ENCODE measurements at places on chromosomes 5 and 9.
A peak's percentile ranks its signal among the peaks of the same experiment; 100 is the strongest.

DNA sequence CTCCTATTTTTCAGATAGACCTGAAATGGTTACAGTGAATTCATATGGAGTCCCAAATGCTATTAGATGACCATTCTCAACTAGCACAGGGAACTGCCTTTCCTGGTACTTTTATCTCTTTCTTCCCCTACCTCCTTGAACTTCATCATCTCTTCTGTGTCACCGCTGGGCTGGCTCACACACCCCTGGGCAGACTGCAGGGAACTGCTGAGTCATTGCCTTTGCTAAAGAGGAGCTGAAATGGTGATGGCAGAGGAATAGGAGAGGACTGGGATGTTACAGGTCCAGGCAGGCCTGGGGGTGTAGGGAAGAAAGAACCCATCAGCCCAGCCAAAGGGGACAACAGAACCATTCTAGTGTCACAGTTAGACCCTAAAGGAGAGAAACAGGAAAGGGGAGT, 322.3 kb downstream of the ASTN2 start:
- no peak for DNase-seq

DNA sequence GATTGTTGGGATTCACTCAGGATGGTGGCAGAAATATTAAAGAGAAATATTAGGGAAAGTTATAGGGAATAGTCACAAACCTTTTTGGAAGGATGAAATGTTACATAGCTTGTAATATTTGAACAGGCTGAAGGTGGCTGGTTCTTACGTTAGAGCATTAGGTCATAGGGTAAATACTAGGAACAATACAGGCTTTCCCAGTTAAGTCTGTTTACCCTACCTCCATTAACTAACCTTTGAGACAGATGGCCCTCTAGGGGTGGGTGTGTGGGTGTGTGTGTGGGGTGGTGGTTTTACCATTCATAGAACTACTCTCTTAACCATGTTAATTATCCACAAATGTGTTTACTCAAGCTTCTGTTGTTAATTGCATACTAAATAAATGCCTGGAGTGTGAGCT, 94.3 kb upstream of the STK32A start:
- DNase-seq = no peak

DNA sequence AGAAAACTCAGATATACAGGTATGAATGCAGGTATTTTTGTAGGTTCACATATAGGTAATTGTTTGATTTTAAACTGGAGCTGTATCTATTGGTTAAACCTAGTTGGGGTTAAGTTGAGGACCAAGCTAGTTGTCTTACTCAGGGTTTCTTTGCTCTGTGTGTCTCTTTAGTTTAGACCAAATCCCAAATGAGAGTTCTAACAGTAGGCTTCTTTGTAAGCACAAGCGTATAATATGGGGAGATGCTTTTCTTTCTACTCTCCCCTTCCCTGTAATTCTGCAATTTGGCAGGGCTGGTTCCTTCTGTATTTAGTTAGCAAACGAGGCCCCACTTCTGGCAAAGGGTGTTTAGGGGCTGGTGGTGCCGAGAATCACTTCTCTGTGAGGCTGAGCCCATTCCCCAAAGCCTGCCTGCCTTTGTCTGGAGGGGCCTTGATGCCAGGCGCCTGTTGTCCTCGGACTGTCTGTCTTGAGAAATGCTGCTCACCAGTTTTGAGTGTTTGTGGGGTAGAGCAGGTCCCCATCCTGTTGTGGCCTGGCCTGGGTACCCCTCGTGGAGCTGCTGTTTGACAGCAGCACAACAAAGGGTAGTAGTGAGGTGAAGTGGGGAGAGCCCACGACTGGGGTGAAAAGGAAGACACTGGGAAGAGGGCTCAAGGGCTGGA, 259.3 kb downstream of the FANCC start:
- DNase-seq = no peak

- no peak for DNase-seq
Measured at GRCh38 chr5:15940905-15941304, 238.7 kb downstream of the MARCHF11 start.

GRCh38 chr5:41793141-41793770, 77.0 kb downstream of the OXCT1 start:
- peak; percentile 69 for DNase-seq

GRCh38 chr9:133801739-133802138, 63.6 kb upstream of the SARDH start:
- DNase-seq = no peak

DNA sequence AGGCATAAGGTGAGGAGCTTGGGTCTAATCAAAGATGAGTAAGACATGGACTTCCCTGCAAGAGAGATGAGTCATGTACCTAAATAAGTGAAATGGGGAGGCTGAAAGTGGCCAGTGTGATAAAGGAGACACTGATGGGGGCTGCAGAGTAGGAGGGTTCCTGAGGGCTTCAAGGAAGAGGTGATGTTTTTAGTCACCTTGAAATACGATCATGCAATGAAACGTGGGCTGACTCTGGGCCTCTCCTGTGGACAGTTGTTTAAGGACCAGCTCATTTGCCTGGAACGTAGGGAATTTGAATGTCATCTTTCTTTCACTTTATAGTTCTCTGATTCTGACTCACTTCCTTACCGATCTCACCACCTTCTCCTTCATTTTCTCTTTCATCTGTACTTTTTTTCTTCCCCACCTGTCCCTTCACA, 49.6 kb upstream of the CPLX2 start:
- DNase-seq = no peak

- DNase-seq = no peak
Measured at GRCh38 chr5:15373151-15373550, 126.8 kb upstream of the FBXL7 start.

GRCh38 chr5:170313344-170313743, 15.8 kb upstream of the LCP2 start:
- no peak for DNase-seq

DNA sequence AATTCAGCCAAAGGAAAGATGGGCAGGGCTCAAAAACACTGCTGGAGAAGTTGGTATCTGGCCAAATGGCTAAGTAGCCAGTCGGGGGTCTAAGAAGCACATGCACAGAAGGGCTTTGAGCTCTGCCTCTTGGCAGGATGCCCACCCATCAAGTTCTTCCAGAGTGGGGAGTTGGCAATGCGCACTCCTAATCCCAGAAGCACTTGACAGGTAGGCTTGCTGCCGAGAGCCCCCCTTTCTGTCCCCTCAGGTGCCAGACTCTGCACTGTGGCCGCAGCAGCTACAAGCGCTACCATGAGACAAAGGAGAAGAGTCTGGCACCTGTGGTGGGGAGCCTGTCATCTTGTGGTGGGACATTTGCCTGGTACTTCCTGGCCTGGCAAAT, 252.9 kb upstream of the SLC24A2 start:
- DNase-seq = no peak

DNA sequence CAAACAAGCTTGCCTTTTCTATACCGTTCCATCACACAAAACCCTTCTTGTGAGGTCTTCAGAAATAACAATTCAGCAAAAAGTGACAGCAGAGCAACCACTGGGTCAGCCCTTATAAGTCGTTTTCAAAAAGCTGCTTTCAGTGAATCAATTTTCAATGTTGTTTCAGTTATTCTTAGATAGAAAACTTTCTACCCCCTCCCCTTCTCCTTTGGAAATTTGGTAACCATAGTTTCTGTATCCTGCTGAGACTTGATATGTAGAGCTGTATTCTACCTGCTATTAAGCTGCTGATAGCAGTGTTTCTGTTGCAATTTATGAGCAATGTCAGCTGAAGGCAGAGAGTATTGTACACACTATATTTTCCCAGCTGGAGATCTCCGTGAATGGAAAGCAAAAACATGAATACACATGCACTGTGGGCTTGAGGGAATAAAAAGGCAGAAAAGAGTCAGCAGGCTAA, 75.7 kb downstream of the ZNF608 start:
- no peak for DNase-seq

DNA sequence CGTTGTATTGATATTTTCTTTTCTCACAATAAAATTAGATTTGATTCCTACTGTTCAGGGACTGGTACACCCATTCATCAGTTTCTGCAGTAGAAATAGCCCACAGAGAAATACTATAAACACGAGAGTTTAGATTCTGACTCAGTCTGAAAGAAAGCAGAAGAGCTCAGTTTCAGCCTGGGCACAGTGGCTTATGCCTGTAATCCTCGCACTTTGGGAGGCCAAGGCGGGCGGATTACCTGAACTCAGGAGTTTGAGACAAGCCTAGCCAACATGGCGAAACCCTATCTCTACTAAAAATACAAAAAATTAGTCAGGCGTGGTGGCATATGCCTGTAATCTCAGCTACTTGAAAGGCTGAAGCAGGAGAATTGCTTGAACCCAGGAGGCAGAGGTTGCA, 8.6 kb downstream of the ITK start:
- DNase-seq = no peak

DNA sequence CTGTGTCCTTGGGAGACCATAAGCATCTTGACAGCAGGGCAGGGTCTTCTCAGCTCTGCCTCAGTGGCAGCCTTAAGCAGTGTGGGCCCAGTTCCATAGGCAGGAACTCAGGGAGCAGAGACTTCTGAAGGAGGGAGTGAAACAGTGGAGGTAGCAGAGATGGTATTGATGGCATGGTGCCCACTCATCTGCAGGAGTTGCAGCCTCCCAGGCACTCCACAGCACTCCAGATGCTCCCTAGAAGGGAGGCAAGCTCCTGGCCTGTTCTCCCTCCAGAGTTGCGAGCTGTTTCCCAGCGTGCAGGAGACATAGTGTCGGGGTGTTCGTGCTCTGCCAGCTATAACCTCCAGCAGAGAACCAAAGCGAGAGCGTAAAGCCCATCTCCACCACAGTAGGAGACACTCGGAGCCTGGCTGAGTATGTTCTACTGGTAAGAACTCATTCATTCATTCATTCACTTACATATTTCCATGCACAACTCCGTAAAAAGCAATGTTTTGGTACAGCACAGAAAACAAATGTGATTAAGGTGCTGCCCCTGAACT, 31.4 kb upstream of the UNC5A start:
- DNase-seq = no peak

DNA sequence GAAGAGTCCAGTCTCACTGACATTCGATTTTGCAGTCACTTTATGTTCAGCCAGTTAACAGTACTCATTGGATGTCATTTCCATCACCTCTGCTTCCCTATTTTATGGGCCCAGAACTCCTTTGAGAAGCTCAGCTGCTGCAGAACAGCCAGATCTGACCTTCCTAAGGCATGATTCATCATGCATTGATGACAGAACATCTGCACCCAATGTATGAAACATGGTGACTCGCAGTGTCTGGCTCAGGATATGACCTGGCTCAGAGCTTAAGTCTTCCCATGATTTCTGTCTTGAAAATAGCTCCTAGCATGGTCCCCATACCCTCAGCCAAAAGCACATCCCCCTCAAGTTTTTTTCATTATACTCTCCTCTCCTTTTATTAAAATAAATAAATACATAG, 92.6 kb upstream of the TRIM32 start:
- DNase-seq = peak; percentile 91

DNA sequence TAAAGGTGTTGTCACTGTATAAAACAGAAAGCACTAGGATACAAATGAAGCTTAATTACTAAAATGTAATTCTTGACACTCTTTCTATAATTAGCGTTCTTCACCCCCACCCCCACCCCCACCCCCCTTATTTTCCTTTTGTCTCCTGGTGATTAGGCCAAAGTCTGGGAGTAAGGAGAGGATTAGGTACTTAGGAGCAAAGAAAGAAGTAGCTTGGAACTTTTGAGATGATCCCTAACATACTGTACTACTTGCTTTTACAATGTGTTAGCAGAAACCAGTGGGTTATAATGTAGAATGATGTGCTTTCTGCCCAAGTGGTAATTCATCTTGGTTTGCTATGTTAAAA, 43.8 kb downstream of the NDFIP1 start:
- no peak for DNase-seq

- DNase-seq = no peak
Measured at GRCh38 chr5:128082551-128083032, 974 bp upstream of the SLC12A2 start.

- DNase-seq = no peak
Measured at GRCh38 chr9:70046274-70047070, 2.8 kb downstream of the MAMDC2 start.

GRCh38 chr5:116898917-116899316, 324.3 kb upstream of the SEMA6A start:
- DNase-seq = no peak

DNA sequence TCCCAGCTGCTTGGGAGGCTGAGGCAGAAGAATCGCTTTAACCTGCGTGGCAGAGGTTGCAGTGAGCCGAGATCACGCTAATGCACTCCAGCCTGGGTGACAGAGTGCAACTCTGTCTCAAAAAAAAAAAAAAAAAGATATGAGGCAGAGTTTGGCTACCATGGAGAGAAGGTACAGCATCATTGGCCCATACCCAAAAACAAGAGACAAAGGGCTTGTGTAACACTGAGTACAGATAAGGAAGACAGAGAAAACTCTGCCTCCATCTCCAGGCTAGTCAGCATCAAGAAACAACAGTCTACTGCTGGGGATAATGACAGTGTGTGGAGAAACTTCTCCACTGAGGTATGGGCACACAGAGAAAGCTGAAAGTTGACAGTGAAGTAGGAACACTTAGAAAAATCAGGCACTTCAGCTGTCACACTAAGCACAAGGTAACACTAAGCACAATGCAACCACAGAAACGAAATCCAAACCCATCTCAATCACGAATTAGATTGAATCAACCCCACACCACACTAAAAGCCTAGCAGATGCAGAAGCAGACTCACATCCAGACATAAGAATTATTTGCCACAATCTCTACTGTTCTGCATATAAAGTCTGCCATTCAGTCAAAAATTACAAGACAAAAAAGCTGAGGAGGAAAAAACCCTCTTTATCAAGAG, 10.5 kb downstream of the PJA2 start:
- DNase-seq = no peak

DNA sequence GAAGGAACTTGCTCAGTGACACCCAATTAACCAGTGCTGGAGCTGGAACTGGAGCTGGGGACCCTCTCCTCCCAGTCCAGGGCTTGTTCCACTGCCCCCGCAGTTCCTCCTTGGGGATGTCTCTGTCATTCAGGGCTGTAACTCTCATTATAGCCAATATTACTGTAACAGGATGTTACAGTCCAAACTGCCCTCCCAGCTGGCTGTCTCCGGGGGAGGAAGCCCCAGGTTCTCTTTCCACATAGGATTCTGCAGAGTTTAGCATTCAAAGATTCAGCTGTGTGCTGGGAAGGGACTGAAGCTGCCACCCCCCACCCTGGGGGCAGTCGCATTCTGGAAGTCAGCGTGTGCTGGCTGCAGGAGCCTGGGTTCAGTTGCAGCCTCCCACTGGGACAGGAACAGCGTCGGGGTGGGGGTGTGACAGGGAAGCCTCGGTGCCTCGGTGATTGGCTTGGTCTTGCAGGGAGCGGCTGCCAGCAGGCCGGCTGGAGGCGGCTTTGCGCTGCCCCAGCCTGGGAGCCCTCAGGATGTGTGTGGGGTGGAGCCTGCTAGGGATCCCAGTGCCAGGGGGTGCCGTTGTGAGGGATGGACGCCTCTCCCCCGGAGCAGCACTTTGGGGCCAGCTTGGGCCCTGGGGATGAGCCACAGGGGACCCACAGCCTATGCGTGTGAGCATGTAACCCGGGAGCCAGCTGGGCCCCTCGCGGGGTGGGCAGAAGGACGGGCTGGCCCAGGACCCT, 101.1 kb downstream of the RGS3 start:
- no peak for DNase-seq

All from skeletal muscle cell (primary cell).